ENCODE measurements at places on chromosomes 5 and 9. TPM values are rescaled to one million over a fixed set of nuclear protein-coding genes. Genes with fewer than 3 reads are reported as not detected.
A peak's percentile ranks its signal among the peaks of the same experiment; 100 is the strongest.

The FOXI1 gene
- total RNA-seq, result not detected

The LCN2 gene
- total RNA-seq, result 14.3 TPM

DNA sequence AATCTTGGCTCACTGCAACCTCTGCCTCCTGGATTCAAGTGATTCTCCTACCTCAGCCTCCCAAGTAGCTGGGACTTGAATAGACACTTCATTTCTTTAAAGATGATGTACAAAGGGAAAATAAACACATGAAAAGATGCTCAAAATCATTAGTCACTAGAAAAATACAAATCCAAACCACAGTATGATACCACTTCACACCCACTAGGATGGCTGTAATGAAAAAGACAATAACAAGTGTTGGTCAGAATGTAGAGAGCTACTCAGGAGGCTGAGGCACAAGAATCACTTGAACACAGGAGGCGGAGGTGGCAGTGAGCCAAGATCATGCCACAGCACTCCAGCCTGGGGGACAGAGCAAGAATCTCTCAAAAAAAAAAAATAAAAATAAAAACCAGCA, 13.0 kb downstream of the F2RL2 start:
- H3K4me3 ChIP-seq, result no peak overlapping the region
- peaks cover 11% of the 10 kb centered on the region for H3K4me1 ChIP-seq
- DNase-seq, result no peak
- no peaks in the 10 kb centered on the region for H3K36me3 ChIP-seq
- H3K27ac ChIP-seq, result no peak overlapping the region

The IFNA2 gene
- total RNA-seq, result not detected

DNA sequence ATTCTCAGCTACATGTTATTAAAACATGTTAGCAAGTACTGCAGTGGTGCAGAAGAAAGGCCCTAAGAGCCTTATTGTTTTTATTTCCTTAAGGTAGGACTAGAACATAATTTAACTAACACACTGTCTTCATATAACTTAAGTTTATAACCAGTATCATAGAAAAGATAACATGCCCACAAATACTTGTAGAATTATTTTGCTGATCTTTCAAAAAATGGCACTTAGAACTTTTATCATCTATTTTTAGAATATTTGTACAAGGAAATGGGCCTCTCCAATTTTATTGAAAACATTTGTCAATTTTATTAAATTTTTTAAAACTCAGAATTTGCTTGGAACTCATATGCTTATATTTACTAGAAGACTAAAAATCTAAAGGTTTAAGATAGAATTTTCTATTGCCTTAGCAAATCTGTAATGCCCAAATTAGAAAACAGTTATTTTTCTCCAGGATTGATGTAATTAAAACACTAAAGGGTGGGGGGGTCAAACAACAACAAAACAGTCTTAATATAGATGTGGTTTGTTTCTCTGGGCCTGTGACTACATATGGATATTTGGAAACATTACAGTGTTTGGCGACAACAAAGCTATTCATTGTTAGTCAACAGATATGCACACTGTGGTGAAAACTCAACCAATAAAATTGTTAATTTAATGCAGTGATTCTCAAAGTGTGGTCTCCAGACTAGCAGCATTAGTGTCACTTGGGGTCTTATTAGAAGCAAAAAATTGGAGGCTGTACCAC, 360.4 kb downstream of the PDE4D start:
- no peaks in the 10 kb centered on the region for H3K36me3 ChIP-seq
- H3K27me3 ChIP-seq, result no peaks in the 10 kb centered on the region
- no peak overlapping the region for H3K4me3 ChIP-seq
- no peak for DNase-seq

DNA sequence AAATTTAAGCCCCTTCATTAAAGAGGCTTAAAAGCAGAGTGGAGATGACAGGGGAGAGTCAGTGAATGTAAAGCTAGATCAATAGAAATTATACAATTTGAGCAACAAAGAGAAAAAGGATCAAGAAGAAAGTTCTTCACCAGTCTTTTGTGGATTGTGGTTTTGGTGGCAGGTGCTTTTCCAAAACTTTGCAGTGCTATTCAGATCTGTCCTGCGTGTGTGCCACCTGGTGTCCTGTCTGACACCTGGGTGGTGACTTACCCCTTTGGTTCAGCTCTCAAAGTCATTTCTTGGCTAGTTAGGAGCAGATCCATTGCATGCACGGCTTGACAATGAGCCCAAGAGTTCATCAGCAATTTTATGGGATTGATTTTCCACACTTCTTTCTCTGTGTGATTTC, 69.4 kb downstream of the SREK1 start:
- no peaks in the 10 kb centered on the region for H3K36me3 ChIP-seq
- no peaks in the 10 kb centered on the region for H3K27me3 ChIP-seq
- H3K4me1 ChIP-seq, result no peaks in the 10 kb centered on the region
- no peak overlapping the region for H3K27ac ChIP-seq
- H3K4me3 ChIP-seq, result no peak overlapping the region

The PCA3 gene
- not detected for total RNA-seq

The IFNK gene
- total RNA-seq, result not detected

- peaks cover 6% of the 10 kb centered on the region for H3K4me1 ChIP-seq
- peak overlapping the region; percentile 86 for H3K27ac ChIP-seq
- H3K36me3 ChIP-seq, result no peaks in the 10 kb centered on the region
- H3K4me3 ChIP-seq, result no peak overlapping the region
These were observed 2.6 kb downstream of the HMMR start for GRCh38 chr5:163463063-163463435.

- no peak overlapping the region for H3K4me3 ChIP-seq
- no peak overlapping the region for H3K27ac ChIP-seq
- H3K4me1 ChIP-seq, result peaks cover 13% of the 10 kb centered on the region
- no peaks in the 10 kb centered on the region for H3K27me3 ChIP-seq
- no peaks in the 10 kb centered on the region for H3K36me3 ChIP-seq
- no peak for DNase-seq
These were observed 5.5 kb upstream of the CPEB4 start for GRCh38 chr5:173882632-173883031.

The FOXD4L4 gene
- 0.12 TPM for total RNA-seq

DNA sequence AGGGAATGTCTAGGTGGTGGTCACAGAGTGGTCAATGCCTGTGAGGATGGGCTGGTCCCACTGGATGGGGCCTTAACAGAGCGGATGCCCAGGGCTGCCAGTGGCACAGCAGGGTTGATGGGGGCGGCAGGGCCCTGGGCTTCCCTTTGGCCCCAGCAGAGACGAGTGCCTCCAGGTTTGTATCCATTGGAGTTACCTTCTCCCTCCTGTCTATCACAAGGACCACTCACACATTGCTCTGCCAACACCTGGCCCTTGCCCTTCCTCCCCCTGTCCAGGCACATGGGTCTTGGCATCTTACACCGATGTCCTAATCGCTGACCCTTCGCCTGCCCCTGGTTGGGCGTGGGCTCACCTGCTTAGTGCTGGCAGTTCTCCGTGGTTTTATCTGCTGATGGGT, 26.2 kb upstream of the IRX4 start:
- no peak overlapping the region for H3K4me3 ChIP-seq
- H3K36me3 ChIP-seq, result no peaks in the 10 kb centered on the region
- no peaks in the 10 kb centered on the region for H3K4me1 ChIP-seq
- no peak overlapping the region for H3K27ac ChIP-seq

The MYOT gene
- total RNA-seq, result not detected

The GFI1B gene
- not detected for total RNA-seq

The GPR151 gene
- total RNA-seq, result not detected

- H3K27ac ChIP-seq, result no peak overlapping the region
- peak overlapping the region; percentile 42 for H3K4me3 ChIP-seq
- peaks cover 28% of the 10 kb centered on the region for H3K4me1 ChIP-seq
- DNase-seq, result peak; percentile 40
These were observed 892 bp downstream of the SMIM32 start for GRCh38 chr5:136192015-136192525.

DNA sequence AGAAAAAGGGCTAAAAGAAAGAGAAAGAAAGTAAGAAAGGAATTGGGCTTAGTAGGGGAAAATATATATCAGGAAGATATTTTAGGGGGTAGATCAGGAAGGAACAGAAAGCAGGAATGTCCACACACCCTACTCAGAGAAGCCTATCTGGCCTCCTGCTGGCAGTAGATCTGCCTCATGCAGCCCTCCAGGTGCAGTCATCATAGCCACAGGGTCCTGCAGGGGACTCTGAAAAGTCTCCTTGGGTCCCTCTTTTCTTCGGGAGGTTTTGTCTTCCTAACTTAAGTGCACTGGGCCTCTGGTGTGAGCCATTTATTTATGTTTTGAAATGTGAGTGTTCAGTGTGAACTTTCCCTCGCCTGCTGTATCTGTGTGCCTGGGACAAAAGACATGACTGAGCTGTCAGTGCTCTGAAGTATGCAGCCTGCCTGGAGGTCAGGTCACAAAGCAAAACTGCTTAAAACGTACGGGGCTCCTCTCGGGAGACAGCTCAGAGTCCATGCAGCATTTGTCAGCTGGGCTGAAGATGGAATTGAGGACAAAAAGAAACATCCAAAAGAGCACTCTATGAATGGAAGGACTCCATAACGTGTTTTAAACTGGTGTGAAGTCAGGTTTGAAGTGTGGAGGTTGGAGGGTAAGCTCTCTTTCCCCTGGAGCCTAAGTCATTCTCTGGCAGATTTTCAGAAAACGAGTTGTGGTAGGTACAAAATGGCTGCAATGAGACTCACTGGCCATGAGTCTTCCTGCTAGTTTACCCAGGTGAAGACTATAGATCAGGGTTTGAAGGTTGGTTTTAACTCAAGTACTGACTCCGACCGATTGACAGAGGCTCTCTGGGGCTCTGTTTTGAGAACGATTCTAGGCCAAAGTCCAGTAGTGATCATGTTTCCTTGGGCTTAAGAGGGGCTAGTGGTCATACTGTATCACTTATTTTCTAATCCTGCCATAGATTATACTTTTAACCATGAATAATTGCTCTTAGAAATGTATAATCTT, 151.8 kb upstream of the GDNF start:
- H3K4me3 ChIP-seq, result no peak overlapping the region
- H3K4me1 ChIP-seq, result no peaks in the 10 kb centered on the region
- DNase-seq, result no peak
- H3K27me3 ChIP-seq, result no peaks in the 10 kb centered on the region
- no peak overlapping the region for H3K27ac ChIP-seq
- H3K36me3 ChIP-seq, result no peaks in the 10 kb centered on the region

The SQSTM1 gene
- 372 TPM for total RNA-seq

The PCDHGC3 gene
- 18.9 TPM for total RNA-seq

DNA sequence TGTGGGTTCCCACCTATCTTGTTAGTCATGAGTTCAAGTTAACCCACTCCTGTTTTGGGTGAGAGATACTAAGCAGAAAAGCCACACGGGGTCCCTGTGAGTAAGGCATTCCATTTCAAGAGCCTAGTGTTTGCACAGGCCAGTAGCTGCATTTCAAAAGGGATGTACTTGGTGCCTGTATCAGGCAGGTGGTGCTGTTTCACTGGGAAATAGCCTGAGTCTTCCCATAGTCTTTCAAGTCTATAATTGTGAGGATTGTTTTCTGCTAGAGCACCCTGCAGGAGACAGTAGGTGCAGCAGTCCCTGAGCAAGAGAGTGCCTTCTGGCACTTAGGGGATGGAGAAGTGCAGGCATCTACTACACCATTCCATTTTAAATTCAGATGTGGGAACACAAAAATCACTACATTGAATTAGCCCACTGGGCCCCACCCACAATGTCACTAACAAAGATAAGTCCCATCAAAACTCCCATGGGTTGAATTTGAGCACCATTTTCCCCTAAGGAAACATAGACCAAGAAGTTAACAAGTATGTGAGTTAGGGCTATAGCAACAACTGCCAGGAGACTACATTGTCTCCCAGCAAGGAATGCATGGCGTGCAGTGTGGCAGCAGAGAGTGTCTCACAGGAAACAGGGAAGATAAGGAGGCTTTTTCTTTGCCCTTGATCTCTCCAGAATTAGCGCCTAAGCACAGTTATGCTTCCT, 263.2 kb downstream of the COX7C start:
- no peaks in the 10 kb centered on the region for H3K4me1 ChIP-seq
- H3K27ac ChIP-seq, result no peak overlapping the region
- H3K4me3 ChIP-seq, result no peak overlapping the region
- H3K36me3 ChIP-seq, result no peaks in the 10 kb centered on the region
- no peaks in the 10 kb centered on the region for H3K27me3 ChIP-seq

DNA sequence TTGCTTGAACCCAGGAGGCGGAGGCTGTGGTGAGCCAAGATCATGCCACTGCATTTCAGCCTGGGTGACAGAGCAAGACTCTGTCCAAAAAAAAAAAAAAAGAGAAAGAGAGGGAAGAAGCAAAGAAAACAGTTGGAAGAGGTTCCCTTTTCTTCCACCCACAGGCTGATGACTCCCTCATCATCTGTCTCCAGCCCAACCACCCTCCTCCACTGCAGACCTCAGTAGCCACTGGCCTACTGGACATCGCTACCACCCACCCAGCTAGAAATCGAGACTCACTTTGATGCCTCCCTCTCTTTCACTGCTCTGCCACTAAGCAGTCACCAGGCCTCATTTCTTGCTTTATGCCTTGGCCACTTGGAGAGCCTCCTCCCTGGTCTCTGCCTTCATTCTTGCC, 71.2 kb downstream of the NIPSNAP3B start:
- DNase-seq, result no peak
- no peak overlapping the region for H3K27ac ChIP-seq
- H3K36me3 ChIP-seq, result peaks cover 6% of the 10 kb centered on the region
- no peaks in the 10 kb centered on the region for H3K27me3 ChIP-seq
- peaks cover 8% of the 10 kb centered on the region for H3K4me1 ChIP-seq

The TRAF1 gene
- total RNA-seq, result 4.0 TPM

The ORM2 gene
- 52.0 TPM for total RNA-seq

DNA sequence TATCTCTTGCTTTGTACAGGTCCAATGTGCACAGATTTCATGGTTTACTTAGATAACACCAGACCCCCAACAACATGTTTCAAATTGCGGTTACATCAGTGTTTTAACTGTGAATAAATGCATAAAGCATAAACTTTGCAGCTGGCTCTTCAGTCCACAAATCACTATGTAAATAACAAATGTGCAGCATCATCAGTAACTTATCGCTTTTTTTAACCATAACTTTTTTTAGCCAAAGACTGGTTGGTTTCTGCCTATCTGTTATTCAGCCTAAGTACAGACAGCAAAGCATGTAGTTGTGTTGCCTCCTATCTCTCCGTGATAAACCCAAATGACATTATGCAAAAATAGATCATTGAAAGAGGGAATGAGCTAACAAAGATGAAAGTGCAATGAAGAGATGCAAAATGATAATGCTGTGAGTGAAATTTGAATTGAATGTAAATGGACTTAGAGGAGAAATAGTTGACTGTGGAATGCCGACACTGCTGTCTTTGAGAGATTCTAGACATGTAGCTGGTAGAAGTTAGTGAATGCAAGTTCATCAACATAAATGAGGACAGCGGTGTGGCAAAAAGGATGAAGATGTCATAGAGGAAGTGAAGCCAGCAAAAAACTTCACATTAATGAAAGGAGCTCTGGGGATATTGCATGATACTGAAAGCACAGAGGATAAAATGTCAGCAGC, 108.8 kb downstream of the PDE8B start:
- H3K27ac ChIP-seq, result no peak overlapping the region
- no peaks in the 10 kb centered on the region for H3K36me3 ChIP-seq
- no peaks in the 10 kb centered on the region for H3K27me3 ChIP-seq
- H3K4me1 ChIP-seq, result no peaks in the 10 kb centered on the region
- no peak overlapping the region for H3K4me3 ChIP-seq
- no peak for DNase-seq

- H3K27me3 ChIP-seq, result no peaks in the 10 kb centered on the region
- no peak for DNase-seq
- H3K36me3 ChIP-seq, result no peaks in the 10 kb centered on the region
- no peak overlapping the region for H3K27ac ChIP-seq
These were observed 35.9 kb downstream of the SVEP1 start for GRCh38 chr9:110543631-110544051.

GRCh38 chr5:168308976-168309598, 17.6 kb downstream of the WWC1 start:
- no peak for DNase-seq
- H3K36me3 ChIP-seq, result no peaks in the 10 kb centered on the region
- H3K4me3 ChIP-seq, result no peak overlapping the region
- no peaks in the 10 kb centered on the region for H3K27me3 ChIP-seq
